ENCODE measurements at places on chromosomes 12 and 14.

- DNase-seq: peak; percentile 47
Measured at GRCh38 chr12:49750027-49750995, 9.0 kb downstream of the TMBIM6 start.

GRCh38 chr12:2183556-2184541 lies 131.1 kb downstream of the CACNA1C start:
- DNase-seq: no peak

GRCh38 chr14:72892103-72892878 lies 1.6 kb downstream of the DPF3 start:
- peak; percentile 25 for DNase-seq

- DNase-seq: no peak
Measured at GRCh38 chr12:56957229-56958052, at the start of gene RDH16. RDH16 (minus strand) TSS chr12:56957608; CDS start chr12:56957462, 146 bp downstream.

GRCh38 chr14:46581036-46581671 lies 70.4 kb downstream of the RPL10L start:
- DNase-seq: no peak

GRCh38 chr12:2137711-2138110 lies 84.9 kb downstream of the CACNA1C start:
- DNase-seq: no peak

GRCh38 chr12:112741106-112741505 lies 50.4 kb upstream of the RPH3A start:
- no peak for DNase-seq

DNA sequence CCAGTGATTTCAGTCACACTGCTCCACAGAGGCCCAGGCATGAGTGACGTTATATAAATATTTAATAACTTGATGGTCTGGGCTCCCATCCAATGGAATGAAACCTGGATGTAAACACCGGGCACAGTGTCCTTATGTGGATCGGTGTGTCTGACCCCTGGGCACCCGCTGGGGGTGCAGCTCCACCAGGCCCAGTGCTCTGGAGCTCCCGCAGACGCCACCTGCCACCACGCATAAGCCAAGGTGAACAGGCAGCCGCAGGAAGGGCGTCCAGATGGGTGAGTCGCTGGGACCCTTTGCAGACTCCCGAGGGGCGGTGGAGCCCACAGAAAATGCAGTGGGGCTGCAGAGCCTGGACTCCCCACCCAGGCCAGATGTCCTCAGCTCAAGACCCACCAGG lies 121.6 kb downstream of the SCARB1 start:
- DNase-seq: no peak

- no peak for DNase-seq
Measured at GRCh38 chr12:47851303-47851952, 31.7 kb upstream of the HDAC7 start.

DNA sequence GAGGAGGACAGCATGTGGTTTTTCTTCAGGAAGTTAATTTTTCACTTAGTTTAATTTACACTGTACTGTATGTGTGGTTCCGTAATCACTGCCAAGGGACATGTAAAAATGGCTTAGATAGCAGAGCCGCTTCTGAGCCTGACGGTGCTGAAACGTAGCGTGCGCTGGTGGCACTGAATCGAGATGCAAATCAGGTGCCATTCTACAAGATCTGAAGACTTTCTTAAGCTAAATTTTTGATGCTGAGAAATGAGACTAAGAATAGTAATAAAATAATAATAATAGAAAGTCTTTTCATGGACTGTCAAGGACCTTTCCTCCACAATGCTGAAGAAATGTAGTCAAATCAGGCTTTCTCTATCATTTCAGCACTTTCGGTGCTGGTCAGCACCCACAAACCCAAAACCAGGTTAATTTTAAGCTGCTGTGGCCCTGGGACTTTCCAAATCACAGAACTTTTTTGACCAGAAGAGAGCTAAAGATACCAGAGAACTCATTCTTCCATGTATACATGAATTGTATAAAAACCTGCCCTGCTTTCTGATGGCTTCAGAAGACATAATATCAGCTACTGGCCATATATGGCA lies 183.3 kb upstream of the LMO3 start:
- no peak for DNase-seq

Data from CD8-positive, alpha-beta T cell (primary cell).